ENCODE measurements at places on chromosomes 6 and 20.

DNA sequence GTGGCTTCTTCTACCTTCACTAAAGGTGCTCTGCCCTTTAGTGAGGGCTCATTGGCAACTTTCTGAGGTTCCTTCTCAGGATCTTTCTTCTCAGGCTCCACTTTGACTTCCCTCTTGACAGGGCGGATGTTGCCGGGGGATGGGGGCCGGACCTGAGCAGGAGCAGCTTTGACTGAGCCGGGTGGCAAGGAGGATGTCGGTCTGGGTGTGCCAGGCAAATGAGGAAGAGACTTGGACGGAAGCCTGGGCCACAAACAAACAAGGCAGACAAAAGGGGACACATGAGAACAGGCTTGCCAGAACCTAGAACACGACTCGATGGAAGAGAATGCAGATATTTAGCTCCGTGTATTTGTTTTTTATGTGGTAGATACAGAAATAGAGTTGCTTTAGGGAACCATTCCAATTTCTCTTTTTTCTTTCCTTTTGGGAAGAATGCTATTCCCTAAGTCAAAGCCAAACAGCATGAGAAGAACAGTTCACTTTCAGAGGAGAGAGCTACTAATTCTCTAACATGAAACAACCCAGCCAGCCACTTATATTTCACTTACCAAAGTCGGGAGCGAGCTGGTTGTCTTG lies 76.2 kb upstream of the BCLAF1 start:
- DNase-seq: no peak

DNA sequence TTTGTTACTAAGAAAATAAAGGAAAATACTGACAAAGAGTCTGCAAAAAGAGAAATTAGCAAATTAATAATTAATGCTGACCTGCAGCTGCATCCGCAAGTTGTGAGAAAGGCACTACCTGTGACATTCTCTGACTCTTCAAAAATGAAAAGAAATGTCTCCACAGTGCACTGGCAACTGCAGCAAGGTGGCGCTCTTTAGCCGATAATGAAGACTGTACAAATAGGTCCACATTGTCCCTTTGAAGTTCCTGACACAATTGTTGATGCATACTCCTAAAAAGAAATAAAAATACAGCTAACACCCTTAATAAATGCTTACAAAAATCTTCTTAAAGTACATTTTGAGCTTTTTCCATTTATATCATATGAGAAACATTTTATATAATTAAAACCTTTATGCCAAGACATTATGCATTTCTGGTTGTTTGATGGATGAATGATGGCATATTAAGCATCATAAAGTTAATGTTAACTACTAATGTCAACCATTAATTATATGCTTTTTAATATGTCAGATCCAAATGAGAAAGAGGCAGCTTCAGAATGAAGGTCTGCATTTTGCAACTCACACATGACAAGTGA lies 96.5 kb downstream of the MMS22L start:
- peak; percentile 21 for DNase-seq

DNA sequence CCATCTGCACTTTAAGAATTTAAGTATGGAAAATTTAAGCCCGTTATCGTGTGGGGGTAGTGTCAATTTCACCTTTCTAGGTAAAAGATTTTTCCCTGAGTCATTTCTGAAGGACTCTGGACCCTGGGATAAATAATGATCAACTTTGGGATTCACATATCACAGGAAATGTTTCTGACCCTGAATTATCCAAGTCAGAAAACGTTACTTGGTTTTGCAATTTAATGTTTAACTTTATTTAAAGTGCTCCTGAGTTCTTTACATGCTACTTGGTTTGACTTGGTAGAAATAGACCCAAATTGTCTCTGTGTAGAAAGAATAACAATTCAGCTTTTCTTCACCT lies 1.5 kb upstream of the SLC17A3 start:
- no peak for DNase-seq

DNA sequence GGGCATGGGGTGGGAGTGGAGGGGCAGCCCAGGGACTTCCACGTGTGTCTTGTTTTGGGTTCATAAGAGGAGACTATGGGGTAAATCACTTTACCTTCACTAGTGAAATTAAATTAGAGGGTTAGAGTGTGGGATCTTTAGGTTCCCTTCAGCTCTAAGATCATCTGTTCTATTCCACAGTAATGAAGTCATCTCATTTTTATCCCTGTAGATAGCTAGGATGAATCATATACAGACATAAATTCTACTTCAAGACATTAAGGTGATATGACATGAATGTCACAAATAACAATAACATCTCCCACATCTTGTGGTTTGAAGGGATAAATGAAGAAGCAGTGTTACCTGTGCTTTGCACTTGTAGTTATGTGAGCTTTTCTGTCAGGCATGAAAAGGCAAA lies 83.8 kb downstream of the ELOVL4 start:
- no peak for DNase-seq

- DNase-seq: no peak
Observed at GRCh38 chr6:31055441-31055840, 45.2 kb downstream of the MUC22 start.

DNA sequence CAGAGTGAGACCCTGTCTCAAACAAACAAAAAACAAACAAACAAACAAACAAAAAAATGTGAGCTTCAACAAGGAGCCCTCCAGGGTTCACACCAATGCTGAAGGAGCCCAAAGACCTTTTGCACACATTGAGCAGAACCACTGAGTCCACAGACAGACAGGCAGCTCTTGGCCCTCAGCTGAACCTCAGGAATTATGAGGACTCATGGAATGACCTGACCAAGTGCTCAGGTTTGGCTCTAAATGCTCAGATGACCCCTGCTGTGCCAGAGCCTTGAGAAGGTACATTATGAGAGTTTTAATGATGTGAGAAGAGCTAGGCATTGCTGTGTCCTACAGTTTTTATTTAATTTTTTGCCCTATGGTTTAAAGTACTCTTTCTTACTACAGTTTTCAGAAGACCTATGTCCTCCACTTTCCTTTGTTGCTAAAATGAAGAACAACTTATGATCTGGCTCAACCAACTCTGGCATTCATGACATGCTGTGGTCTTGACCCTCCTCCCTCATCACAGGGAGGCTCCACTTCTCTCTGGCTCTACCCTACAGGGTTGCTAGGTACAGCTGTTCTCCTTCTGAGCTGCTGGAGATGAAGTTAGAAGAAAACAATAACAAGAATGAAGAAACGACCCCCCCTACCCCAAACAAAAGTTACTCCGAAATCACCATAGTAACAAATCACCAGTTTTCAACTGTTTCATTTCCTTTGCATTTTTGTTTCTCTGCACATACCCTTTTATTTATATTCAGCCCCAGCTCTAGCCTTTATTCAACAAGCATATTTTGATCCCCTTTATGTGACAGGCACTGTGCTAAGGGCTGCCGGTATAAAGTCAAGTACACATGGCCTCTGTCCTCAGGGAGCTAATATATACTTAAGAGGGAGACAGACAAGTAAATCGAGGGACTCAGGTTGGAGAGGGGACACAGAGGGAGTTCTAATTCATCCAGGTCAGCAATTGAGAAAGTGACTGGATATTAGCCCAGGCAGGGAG lies 128.7 kb upstream of the TRAF3IP2 start:
- DNase-seq: no peak
